ENCODE measurements at places on chromosomes 16 and 17. TPM values are rescaled to one million over a fixed set of nuclear protein-coding genes. Genes with fewer than 3 reads are reported as not detected.

GRCh38 chr16:69187446-69188235 is 677 bp downstream of the SNTB2 start:
- H3K27ac ChIP-seq: peak overlapping the region; percentile 89
- DNase-seq: peak; percentile 64
- H3K4me1 ChIP-seq: peaks cover 53% of the 10 kb centered on the region

GRCh38 chr16:29304251-29304650 is 102.3 kb downstream of the NPIPB11 start:
- no peak for DNase-seq
- no peaks in the 10 kb centered on the region for H3K27me3 ChIP-seq
- no peak overlapping the region for H3K4me3 ChIP-seq
- H3K36me3 ChIP-seq: no peaks in the 10 kb centered on the region

DNA sequence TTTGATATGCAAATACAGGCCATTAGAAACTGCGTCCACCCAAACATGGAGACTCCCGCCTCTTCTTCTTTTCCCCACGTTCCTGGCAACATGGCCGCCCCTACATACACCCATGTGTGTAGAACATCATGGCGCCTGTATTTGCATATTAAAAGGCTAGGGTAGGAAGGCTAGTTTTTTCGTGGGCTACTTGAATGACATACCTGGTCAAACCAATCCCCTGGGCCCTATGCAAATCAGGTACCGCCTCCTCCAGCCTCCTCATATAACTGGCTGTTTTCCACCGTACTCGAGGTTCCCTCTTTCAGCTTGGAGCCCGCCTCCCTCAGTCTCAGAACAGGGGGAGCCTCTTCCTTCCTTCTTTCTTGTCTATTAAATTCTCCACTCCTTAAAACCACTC is 840 bp upstream of the CD300LB start:
- H3K27me3 ChIP-seq: no peaks in the 10 kb centered on the region
- H3K27ac ChIP-seq: no peak overlapping the region

- H3K27ac ChIP-seq: no peak overlapping the region
- no peaks in the 10 kb centered on the region for H3K36me3 ChIP-seq
- DNase-seq: no peak
Observed at GRCh38 chr17:80703142-80703478, 158.5 kb downstream of the RPTOR start.

DNA sequence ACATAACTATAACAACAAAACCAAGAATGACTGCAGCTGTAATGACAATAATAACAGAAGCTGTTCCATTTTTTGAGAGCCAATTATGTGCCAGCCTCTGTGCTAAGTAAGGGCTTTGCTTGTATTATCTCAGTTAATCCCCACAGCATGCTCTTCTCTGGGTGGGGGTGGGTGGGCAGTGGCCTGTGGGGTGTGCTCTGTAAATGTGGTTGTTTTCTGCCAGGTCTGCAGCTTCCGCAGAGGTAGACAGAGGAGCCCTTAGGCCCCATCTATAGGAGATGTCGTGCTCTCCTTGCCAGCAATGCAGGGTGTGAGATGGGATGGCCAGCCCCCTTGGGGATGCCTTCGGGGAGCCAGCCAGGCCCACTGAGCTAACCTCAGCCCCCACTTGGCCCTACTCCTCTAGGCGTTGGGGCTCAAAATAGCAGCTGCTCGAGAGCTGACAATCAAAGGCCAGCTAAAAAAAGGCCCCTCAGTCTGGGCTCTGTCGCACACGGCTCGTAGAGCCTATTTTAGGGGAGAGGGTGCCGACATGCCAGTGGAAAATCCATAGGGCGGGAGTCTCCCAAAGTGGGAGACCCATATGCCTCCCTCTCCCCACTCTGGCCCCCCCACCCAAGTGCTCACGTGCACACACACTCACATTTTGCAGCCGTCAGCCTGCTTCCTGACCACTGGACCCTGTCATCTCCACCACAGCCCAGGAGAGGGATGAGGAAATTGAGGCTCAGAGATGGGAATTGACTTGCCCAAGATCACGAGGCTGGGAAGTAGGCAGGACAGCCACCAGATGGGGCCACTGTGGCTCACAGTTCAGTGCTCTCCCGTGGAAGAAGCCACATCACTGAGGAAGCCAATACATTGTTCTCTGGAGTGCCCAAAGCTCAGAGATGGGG is 15.8 kb downstream of the CDH16 start:
- no peak overlapping the region for H3K4me3 ChIP-seq
- H3K36me3 ChIP-seq: no peaks in the 10 kb centered on the region
- H3K27ac ChIP-seq: no peak overlapping the region

DNA sequence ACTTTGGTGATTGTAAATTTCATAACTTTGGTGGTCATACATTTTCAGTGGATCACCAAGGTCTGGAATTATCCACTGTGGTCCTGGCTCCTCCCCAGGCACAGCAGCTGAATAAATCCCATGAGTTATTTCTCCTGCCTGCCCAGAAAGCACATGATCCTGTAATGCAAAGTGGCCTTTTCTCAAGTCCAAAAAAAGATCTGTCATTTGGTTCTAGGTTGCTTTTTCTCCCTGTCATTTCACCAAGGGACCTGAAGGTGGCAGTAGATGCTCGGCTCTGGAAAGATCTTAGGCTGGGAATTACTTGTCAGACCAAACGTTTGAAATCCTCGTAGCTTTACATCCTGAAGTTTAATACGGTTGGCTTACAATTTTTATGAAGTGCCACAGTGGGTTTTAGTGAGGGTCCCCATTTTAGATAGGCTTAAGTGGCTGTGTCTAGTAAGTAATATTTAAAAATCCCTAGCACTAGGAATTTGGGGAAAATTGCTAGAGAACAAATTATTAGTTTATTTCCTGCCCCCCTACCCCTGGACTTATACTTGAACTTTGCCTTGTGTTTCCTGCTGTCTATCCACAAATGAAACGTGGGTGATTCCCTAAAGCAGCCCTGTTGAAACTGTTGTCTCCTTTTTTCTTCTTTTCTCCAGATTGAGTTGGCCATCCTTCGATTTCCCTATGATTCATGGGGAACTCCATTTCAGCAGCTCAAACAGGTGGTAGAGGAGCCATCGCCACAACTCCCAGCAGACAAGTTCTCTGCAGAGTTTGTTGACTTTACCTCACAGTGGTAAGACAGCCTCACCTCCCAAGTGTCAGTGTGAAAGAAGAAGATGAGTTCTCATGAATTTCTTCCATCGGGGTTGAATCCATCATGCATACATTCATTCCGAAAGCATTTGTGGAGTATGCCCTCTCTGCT is 111.7 kb downstream of the MAP2K6 start:
- no peaks in the 10 kb centered on the region for H3K27me3 ChIP-seq
- DNase-seq: peak; percentile 53
- H3K36me3 ChIP-seq: no peaks in the 10 kb centered on the region
- no peaks in the 10 kb centered on the region for H3K4me1 ChIP-seq
- H3K4me3 ChIP-seq: no peak overlapping the region

DNA sequence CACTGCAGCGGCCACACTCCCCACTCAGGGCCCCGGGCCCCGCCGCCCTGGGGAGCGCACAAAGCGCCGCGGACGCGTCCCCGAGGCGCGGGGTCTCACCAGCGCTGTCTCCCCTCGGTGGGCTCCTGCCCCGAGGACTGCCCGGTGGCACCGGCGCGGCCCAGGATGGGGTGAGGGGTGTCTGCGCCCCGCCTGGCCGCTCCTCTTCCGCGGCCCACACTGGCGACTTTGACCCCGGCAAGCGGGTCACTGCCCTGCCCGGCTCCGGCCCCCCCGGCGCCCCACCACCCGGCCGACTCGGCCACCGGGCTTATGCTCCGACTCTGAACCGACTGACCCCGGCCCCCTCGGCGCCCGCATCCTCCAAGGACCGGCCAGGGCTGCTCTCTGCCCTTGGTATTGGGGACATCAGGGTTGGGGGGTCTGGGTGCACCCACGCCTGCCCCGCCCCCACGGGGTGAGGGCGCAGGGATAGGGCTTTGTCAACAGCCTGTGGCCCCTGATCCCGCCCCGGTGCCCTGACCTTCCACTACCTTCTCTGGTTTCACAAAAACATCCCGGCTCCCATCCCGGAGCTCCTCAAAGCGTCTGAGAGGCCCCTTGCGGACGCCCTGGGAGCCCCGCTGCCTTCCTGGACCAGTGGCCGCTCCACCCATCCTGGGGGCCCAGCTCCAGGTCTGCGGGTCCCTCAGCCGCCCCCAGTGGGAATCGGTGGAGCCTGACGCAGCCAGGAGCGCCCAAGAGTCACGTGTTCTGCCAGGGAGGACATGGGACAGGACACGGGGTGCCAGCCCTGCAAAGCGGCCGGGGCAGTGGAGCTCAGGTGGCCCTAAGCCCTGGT is 829 bp downstream of the GCGR start:
- H3K4me1 ChIP-seq: peaks cover 22% of the 10 kb centered on the region
- H3K27me3 ChIP-seq: peaks cover 4% of the 10 kb centered on the region
- H3K36me3 ChIP-seq: no peaks in the 10 kb centered on the region
- DNase-seq: no peak

DNA sequence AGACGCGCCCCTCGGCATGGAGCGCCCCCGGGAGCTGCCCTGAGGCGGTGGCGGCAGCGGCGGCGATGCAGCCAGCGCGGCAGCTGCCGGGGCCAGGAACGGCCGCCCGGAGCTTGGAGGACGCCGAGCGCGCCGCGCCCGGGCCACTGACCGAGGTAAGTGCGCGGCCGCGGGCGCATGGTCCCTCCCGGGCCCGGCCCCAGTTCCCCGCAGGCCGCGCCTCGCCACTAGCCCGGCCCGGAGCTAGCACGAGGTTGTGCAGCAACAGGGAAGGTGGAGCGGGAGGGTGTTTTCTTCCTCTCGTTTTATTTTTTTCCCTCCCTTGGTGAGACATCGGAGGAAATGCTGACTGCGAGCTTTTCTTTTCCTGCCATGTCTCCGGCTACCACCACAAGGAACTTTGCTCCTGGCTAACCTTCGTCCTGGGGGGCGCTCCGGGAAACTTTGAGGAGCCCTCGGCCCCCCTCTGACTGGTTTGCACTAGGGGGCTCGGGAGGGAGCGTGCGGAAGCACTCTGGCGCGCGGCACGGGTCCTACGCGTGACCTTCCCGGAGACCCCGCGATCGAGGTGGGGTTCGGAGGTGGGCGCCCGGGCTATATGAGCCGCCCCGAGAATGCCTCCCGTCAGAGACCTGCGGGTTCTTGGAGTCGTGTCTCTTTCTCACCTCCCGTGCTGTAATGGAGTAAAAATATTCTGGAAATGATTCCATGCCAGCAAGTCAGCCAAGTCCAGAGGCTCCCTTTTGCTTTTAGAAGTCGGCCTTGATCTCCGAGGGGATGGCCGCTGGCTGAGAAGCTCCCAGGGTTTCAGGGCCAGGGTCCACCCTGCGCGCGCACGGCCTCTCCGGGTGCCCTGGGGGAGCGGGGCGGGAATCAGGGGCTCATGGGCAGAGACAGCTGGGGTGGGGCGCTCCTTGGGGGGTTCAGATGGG is 868 bp downstream of the KCNJ12 start:
- H3K27ac ChIP-seq: no peak overlapping the region
- no peaks in the 10 kb centered on the region for H3K27me3 ChIP-seq
- H3K36me3 ChIP-seq: no peaks in the 10 kb centered on the region
- peaks cover 31% of the 10 kb centered on the region for H3K4me1 ChIP-seq

DNA sequence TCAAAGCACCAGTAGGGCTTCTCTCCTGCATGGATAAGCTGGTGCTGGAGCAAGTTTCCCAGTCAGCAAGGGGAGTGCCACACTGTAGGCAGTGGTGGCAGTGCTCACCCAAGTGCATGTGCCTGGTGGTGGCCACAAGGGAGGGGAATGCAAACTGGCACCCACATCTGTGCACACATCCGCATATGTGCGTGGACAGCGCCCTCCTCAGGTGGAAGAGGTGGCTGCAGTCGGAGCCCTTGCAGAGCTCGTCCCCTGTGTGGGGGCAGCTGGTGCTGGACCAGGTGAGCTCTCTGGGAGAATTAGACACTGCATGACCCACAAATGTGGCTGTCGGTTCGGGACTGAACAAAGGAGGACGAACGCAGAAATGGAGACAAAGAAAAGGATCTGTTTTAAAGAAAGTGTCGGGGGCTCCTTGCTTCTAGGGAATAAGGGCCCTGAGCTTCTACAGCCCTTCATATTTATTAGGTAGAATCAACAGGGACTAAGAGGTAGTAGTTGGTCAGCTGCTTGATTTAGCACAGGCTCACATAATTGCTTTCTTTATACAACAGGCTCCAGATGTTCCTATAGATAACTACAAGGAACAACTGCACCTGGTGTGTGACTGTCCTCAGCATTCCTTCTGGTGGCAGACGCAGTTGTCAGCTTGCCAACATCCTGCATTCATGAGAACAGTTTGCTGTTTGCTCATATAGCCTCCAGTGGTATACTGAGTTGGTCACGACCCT is 5.3 kb upstream of the ZNF689 start:
- H3K4me1 ChIP-seq: peaks cover 5% of the 10 kb centered on the region
- H3K4me3 ChIP-seq: no peak overlapping the region
- DNase-seq: peak; percentile 60
- H3K27me3 ChIP-seq: no peaks in the 10 kb centered on the region
- H3K36me3 ChIP-seq: no peaks in the 10 kb centered on the region

The RGS11 gene
- total RNA-seq: 15.6 TPM
